CD4-positive, alpha-beta T cell treated with Interferon alpha-2 for 1 hour (primary cell): ENCODE measurements at places on chromosomes 13 and 19.
A peak's percentile ranks its signal among the peaks of the same experiment; 100 is the strongest.

- no peak for DNase-seq
These were observed 327.4 kb upstream of the ZNF507 start for GRCh38 chr19:32018014-32018413.

- no peak for DNase-seq
These were observed 4.3 kb upstream of the LRFN3 start for GRCh38 chr19:35931874-35932202.

DNA sequence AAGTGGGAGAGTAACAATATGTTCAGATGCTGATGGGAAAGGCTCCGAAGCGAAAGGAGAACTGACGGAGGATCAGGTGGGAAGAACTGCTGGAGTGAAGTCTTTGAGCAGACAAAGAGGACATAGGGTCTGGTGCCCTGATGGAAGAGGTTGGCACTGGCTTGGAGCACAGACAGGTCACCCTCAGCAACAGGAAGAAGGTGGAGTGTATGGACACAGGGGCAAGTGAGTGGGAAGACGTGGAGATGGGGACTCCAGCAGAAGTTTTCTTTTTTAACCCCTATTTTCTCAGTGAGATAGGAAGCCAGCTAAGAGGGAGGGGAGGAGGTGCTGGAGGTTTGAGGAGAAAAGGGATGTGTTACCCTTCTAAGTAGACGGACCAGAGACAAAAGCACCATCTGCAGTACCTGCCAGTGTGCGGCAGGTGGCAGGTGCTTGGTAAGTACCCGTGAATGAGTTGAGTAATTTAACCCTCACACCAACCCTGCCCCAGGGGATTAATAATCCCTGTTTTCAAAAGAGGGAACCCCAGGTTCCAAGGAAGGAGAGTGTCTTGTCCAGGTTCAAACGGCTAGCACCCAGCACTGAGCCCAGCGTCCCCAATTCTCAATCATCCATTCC, 11.2 kb downstream of the HAS1 start:
- DNase-seq: no peak

GRCh38 chr13:110149036-110149435, 157.9 kb downstream of the COL4A1 start:
- no peak for DNase-seq

- no peak for DNase-seq
These were observed 125.2 kb downstream of the TUBA3C start for GRCh38 chr13:19056355-19056880.

GRCh38 chr19:1249990-1250436, 1.6 kb downstream of the MIDN start:
- no peak for DNase-seq

DNA sequence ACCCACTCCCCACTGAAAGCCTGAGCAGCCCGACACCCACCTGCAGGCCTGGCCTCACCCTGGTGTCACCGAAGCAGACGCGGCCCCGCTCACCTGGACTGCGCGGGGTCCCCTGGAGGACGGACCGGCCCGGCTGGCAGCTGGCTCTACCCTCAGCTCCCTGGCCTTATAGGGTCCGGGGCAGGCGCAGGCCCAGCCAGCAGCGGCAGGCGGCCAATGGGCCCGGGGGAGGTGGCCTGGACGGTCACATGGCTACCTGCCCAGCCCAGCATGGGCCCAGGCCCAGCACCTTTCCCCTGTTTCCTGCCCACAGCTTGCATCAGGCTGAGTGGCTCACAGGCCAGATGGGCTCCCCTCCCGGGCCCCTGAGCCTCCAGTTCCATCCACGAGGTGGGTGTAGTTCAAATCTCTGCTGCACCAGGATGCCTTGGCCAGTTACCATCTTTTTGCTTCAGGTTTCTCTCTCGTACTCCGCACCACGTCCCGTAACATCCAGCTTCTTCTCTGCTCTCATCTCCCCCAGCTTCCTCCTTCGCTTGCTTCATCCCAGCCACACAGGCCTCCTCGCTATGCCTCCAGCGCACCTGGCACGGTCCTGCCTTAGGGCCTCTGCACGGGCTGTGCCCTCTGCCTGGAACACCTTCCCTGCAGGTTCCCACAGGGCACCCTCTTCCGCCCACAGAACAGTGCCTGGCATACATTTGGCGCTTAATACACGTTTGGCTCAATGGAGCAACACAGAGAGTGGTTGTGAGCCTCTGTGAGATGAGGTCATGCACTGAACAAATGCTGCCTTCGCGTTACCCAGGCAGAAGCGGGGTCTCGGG, at the start of gene PLIN4:
Gene PLIN4 (minus strand): TSS at position 142 of the 827 bp plus-strand sequence. CDS start 214 bp downstream, outside the sequence.
- DNase-seq: no peak

DNA sequence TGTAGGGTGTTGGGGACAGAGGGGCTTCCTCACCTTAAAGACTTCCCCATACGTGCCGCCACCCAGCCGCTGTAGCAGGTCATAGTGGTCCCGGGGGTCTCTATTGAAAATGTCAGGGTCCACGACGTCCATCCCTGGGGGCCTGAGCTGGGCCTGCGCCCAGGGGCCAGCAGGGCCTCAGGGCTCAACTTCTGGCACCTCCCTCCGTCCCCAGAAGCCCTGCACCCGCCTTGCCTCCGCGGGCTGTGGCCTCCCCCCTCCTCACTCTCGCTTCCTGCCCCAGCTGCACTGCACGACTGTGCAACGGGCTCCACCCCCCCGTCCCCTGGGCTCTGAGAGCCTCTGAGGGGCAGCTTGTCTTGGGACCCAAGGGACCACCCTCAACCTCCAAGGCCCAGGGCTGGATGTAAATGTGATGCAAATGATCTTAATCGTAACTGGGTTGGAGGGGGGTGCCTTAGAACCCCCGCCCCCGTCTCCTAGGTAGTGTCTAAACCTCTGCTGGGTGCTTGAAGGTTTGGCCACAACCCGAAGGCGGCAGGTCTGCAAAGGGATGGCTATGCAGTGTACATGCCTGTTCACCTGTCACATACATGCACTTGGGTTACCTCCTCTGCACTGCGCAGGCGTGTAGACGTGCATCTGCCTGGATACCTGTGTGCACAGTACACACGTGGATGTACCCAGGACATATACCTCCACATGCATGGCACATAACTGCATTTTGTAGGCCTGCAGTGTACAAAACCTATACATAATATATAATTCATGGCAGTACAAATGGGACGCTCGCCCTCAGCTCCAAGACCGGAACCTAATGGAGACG, at the start of gene MAP4K1:
Gene MAP4K1 (minus strand): TSS at position 190 of the 826 bp plus-strand sequence. CDS start 58 bp downstream, at position 132.
- peak; percentile 65 for DNase-seq

GRCh38 chr13:52906122-52906903, 57.9 kb upstream of the PCDH8 start:
- DNase-seq: no peak

- DNase-seq: no peak
These were observed 71.8 kb downstream of the STARD13 start for GRCh38 chr13:33213797-33214196.

DNA sequence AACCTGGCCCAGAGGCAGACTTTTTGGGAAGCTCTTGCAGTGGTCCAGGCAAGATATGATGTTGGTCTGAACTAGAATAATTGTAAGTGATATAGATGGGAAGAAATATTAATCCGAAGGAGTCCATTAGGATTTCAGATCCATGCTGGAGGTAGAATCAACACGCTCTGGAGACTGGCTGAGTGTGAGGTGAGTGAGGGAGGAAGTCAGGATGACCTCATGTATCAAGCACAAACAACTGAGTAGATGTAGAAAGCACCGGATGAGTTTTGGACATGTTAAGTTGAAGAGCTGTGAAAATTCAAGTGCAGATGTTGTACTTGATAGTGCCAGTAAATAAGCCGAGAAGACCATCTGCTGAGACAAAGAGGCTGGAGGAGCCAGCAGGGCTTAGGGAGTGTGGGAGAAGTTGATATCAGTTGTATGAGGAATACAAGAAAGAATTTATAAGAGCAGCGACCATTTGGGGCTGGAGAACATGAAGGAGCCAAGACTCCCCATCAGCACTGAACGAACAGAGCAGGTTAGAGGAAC, 5.3 kb upstream of the CNMD start:
- DNase-seq: no peak

- no peak for DNase-seq
These were observed 12.4 kb upstream of the BBC3 start for GRCh38 chr19:47243364-47243775.

- no peak for DNase-seq
These were observed 328.6 kb downstream of the SLITRK5 start for GRCh38 chr13:87999788-88000187.

GRCh38 chr13:83272076-83272475, 610.2 kb downstream of the SLITRK1 start:
- DNase-seq: no peak

DNA sequence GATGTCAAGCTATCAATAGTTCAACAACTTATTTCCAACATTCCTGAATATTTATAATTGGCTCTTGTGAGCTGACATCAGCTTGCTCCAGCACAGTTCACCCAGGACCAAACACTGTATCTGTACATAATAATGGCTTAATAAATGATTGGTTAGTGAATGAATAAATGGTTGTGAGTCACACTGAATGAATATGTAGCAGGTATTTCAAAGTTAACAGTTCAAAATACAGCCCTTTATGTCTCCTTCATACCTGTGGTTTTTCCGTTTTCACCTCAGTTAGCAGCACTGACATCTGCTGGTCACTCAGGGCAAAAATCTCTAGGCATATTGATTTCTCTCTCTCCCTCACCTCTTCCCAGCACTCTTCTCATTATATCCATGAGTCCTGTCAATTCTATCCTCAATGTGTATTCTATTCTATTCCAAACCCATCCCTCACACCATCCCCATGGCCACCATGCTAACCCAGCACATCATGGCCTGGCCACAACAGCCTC, 76.3 kb downstream of the PEG3 start:
- DNase-seq: no peak

DNA sequence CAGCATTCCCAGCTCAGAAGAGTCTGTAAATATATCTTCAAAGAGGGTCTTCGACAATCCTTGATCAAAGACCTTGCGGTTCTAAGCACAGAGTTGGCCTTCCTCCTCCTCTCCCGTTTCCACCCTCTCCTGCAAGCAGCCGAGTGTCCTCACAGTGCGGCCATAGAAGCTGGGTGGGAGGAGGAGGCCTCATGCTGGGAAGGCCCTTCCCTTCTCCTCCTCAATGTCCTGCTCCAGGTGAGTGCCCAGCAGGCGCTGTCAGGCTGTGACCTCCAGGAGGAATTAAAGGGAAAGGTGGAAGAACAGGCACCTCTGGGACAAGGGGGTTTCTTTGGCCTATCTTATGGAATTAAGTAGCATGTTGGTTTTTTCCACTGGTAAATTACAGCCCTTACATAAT, 674.2 kb upstream of the ARGLU1 start:
- DNase-seq: no peak

DNA sequence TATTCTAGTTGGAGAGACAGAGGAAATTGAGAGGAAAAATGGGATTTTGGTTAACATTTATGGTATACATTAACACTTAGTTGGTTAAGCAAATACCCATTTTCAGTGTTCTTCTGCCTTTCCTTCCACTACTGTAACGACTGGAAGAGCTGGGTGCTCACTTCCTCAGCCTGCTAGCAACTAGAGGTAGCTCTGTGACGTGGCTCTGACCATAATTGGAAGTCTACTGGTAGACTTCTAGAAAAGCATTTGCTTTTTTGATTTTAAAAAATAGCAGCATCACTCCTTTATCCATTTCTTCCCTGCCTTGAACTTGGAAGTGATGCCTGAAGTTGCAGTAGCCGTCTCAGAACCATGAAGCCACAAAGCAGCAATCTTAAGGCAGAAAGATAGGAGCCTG, 15.9 kb downstream of the NHLRC3 start:
- DNase-seq: no peak

GRCh38 chr19:1387684-1388636, 4.3 kb downstream of the NDUFS7 start:
- no peak for DNase-seq

- no peak for DNase-seq
These were observed 30.6 kb downstream of the TMEM161A start for GRCh38 chr19:19107654-19108053.

GRCh38 chr13:110580800-110581199, 19.3 kb upstream of the RAB20 start:
- DNase-seq: no peak

GRCh38 chr13:94568443-94568842, 27.5 kb downstream of the TGDS start:
- DNase-seq: no peak

- no peak for DNase-seq
These were observed 219.0 kb upstream of the SPRY2 start for GRCh38 chr13:80559944-80560343.

GRCh38 chr13:53191091-53191490, 162.5 kb downstream of the OLFM4 start:
- no peak for DNase-seq

DNA sequence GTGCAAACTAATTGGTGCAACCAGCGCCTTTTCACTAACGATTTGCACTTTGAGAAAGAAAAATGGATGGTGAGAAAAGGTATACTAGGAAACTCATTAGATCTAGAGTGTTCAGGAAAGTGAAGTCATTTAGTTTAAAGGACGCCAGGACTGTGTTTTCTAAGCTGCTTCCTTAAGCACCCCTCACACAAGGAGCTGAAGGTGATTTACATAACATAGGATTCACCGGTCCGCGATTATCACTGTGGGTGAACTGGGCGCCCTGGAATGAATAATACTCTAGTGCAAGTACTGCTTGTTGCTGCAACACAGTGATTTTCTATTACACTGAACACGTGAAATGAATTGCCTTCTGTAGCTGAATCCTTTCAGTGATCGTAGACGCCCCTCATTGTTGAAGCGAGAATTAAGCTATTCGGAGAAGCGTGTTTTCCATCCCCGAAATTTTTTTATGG, 2.6 kb upstream of the MAB21L1 start:
- DNase-seq: no peak

DNA sequence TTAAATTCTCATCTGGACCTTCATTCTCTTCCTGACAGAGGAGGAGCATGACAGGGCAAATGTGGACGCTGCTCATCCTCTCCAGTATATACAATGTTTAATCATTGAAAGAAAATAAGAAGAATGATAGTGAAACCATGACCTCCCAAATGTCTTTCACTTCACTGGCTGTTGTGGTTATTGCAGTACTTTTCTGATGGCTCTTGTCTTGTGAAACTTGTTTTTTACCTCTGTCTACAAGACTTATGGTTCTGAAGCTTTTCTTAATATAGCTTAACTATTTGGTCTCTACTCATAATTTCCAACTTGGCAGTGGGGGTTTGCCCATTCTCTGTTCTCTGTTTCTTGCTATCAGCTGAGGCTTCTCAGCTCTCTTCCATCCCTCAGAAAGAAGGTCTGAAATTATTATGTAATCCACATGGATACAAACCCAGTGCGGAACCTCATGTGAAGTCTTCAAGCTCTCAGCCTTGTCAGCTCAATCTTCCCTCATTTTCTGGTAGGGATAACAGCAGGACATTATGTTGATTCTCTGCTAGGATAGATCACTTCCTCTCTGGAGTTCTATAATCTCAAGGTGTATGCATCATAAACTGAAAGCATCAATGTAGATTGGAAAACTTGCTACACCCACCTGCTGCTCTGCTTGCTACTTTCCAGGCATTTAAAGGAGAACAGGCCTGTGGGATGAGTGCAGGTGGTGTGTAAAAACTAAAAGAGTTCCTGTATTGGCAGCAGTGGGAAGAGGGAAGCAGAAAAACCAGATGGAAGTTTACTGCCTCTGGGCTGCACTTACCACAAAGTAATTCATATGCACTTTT, 250.3 kb upstream of the HTR2A start:
- DNase-seq: no peak

- DNase-seq: no peak
These were observed 12.5 kb downstream of the PEPD start for GRCh38 chr19:33508941-33509614.

- DNase-seq: no peak
These were observed 66.6 kb upstream of the XPO4 start for GRCh38 chr13:20969182-20969581.

- no peak for DNase-seq
These were observed 8.1 kb upstream of the FFAR2 start for GRCh38 chr19:35439921-35440320.
